ENCODE measurements at places on chromosomes 13 and 19.
A peak's percentile ranks its signal among the peaks of the same experiment; 100 is the strongest.

DNA sequence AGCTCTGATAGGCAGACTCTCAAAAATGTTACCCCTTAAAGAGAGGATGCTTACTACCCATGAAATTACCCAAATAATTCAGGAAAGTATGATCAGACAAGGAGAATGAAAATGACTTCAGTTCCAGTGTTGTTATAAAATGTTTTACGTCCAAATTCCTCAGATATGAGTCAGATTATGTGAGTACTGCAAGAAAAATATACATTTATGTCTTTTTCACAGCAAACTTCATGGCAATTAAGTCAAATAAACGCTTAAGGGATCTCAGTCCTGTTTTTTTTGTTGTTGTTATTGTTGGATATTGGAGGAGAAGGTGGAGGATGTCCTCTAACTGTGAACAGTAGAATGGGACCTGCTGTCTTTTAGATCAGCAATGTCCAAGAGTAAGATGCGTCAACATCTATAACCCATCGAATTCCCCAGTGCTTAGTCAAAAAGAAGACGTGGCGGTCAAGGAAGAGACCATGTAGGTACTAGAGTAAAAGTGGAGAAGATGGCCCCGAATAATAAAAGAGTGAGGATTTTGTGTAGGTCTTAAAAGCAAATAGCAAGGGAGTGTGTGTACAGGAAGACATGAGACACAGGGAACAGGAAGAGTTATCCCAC is 215.4 kb upstream of the IRS2 start:
- DNase-seq: no peak

- DNase-seq: no peak
Measured at GRCh38 chr19:6886277-6886897, 992 bp upstream of the ADGRE1 start.

DNA sequence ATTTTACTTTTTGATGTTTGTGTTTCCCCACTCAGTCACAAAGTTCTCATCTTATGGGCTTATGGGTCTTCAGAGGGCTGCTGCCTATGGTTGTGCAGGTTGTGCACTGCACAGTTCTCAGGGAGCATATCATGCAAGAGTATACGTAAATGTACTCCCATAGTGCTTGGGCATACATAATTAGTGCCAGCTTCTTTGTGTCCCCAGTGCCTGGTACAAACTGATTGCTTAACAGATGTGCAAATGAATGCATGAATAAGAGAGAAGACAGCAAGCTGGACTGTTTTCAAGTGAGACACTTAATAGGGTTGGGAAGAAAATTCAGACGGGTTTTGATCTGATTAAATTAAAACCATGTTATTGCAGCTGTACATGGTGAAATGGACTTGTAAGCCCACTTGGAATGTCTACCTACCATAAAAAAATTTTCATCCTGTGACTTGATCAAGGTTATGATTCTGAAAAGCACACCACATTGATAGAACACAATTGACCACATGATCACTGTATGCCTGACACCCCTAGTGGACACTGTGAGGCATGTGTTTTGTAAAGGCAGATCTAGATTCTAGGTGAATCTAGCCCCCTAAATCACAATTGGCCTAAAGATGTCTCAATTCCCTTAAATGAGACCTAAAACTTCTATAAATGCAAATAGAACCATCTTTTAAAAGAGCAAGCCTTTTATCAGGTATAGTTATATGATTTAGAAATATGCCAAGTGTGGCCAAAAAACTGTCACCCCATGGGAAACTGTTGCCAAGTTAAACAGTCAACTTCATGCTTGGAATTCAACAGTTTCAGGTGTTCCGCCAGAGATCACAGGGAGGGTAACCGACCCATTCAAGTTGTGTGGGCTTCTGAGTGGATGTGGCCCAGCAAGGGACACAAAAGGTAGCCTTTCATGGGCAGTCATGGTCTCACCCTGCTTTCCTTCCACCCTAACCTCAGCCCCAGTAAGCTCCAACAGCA is 27.9 kb downstream of the FAM124A start:
- DNase-seq: no peak

DNA sequence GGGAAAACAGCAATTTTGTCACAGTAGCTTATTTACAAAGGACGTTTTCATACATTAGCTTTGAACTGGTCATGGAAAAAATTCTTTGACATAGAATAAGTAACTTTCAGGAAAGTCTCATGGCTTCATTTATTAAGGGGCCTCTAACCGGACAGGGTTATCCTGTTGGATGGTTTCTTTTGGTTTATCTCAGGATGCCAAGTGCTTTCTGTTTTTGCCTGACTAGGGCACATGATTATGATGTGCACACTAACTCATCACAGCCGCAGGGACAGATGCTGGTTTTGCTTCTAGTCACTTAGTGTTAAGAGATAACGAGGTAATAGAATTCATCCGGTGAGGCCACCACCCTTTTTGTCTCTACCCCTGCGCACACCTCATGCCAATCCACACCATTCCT is 53.0 kb downstream of the TGDS start:
- no peak for DNase-seq

GRCh38 chr19:802498-803098 is 5.3 kb downstream of the PTBP1 start:
- no peak for DNase-seq

DNA sequence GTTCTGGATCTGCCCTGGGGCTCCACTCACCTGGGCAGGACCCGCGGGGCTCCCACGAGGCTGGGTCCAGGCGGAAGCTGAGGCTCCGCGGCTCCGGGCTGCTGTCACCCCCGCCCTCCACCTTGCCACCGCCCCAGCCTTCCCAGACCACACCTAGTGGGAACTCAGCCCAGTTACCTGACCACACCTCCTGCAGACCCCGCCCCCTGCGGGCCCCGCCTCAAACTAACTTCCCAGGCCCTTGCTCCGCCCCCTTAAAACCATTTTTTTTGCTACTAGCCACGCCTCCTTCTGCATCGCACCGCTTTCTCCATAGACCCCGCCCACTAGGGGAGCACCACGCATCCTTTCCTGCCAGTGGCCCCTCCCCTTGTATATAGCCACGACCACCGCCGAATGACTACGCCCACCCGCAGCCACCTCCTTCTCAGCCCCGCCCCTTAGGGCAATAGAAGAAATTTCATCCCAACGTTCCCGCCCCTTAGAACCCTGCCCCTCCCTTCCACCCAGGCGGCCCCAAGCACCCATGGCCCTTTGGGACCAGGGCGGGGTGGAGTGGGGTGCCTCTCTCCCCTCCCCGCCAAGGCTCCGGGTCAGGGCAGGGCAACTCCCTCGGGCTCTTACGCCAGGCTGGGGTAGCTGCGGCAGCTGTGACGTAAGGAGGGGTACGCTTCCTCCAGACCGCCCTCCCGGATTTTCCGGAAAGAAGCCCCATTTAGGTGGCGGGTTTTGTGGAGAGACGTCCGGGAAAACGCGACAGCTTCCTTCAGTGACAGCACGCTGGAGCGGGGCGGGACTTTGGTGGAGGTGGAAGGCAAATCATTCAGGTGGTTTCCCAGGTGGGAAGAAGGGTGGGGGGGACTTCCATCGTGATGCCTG is at the start of gene SH2D3A:
Gene SH2D3A, minus strand, starts transcription at position 79 of the 879 bp plus-strand sequence. CDS start 3,687 bp downstream, outside the sequence.
- peak; percentile 85 for DNase-seq

- DNase-seq: peak; percentile 83
Measured at GRCh38 chr19:1076951-1077350, 10.0 kb downstream of the ARHGAP45 start.

- DNase-seq: no peak
Measured at GRCh38 chr13:99429670-99430069, 71.6 kb upstream of the TM9SF2 start.
